Activated CD4-positive, CD25-positive, alpha-beta regulatory T cell (primary cell): ENCODE measurements at places on chromosomes 6 and 20.

GRCh38 chr6:157586088-157586414, 205.1 kb downstream of the ZDHHC14 start:
- DNase-seq, result no peak

GRCh38 chr20:5920581-5920980, 29.8 kb downstream of the TRMT6 start:
- DNase-seq, result no peak

DNA sequence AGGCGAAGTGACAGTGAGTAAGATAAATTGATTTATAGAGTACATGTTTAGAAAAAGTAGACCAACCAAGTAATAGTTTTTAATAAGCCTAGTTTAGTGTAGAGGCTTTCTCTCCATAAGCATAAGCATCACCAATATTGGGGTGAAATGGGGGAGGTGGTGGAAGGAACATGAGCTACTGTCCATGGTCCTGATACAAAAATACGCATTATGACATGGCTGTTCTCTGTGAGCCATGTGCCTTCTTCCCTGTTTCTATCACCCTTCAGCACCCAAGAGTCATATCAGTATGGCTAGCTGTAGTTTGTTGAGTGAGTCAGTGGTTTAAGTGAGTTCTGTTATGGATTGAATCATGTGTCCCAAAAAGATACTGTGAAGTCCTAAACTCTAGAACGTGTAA, 150.8 kb downstream of the EDN1 start:
- no peak for DNase-seq

- no peak for DNase-seq
These were observed 227.2 kb downstream of the EPM2A start for GRCh38 chr6:145508107-145508506.

GRCh38 chr20:53872561-53873229, 197.7 kb downstream of the BCAS1 start:
- peak; percentile 20 for DNase-seq

- no peak for DNase-seq
These were observed 46.5 kb downstream of the NOL7 start for GRCh38 chr6:13661647-13662046.

- DNase-seq, result no peak
These were observed 57.7 kb downstream of the CLVS2 start for GRCh38 chr6:123053602-123054225.

- DNase-seq, result no peak
These were observed 21.9 kb downstream of the NEDD9 start for GRCh38 chr6:11210386-11211138.

DNA sequence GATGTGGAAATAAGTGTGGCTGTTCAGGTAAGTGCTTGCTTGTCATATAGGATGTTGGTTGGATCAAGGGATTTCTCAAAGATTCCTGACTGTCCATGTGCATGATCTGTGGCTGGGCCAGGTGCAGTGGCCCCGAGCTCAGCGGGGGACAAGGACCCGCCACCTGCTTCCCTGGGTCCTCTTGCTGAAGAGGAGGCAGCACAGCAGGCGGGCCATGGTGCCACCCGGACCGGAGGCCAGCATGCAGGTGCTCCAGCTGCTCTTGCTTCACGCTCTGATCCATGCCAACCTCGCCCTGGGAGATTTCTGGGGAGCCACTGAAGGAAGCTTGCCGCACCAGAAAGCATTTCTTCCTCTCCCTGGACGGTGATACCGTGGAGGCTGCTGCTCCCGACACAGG, 173.8 kb downstream of the HIVEP2 start:
- DNase-seq, result no peak

DNA sequence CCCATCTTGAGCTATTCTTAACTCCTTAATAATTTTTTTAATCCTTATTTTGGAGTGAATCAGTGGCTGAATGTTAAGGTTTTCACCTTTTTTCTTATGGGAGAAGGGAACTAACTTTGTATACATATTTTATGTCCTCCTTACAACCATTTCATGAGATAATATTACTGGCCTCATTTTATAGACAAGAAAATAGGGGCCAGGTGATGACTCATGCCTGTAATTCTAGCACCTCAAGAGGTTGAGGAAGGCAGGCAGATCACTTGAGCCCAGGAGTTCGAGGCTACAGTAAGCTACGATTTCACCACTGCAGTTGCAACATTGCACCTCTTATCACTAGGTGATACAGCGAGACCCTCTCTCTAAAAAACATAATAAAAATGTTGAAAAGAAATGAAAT, 128.7 kb downstream of the TMEM242 start:
- DNase-seq, result no peak

DNA sequence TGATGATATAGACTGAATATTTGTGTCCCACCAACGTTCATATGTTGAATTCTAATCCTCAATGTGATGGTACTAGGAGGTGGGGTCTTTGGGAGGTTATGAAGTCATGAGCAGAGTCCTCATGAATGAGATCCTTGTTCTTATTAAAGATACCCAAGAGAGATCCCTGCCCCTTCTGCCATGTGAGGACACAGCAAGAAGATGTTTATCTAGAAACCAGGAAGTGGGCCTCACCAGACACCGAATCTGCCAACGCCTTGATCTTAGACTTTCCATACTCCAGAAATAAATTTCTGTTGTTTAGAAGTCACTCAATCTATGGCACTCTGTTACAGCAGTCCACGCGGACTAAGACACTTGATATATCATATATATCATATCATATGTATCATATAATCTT, 67.7 kb upstream of the GCM1 start:
- no peak for DNase-seq

- DNase-seq, result no peak
These were observed 329.8 kb upstream of the SOX4 start for GRCh38 chr6:21263531-21264287.

- no peak for DNase-seq
These were observed 28.1 kb upstream of the TRAF3IP2 start for GRCh38 chr6:111633822-111634221.

GRCh38 chr6:148306286-148306685, 36.4 kb upstream of the SASH1 start:
- DNase-seq, result no peak

DNA sequence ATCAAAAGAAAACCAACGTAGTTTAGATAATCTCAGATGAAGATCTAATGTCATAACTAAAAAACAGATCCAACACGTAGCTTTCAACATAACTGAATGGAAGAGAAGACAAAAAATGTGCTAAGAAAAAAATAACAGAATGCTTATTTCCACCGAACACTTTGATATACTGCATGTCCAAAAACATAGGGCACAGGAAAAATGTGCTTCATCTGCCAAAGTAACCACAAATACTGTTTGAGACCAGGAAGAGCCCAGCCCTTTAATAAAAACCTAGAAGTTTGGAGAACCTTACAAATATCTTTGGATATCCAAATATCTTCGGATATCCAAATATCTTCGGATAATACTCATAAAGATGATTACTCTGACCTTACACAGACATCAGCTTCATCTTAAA, 19.8 kb downstream of the LAMA4 start:
- no peak for DNase-seq

GRCh38 chr6:24145690-24146131, 19.7 kb downstream of the NRSN1 start:
- DNase-seq, result no peak

DNA sequence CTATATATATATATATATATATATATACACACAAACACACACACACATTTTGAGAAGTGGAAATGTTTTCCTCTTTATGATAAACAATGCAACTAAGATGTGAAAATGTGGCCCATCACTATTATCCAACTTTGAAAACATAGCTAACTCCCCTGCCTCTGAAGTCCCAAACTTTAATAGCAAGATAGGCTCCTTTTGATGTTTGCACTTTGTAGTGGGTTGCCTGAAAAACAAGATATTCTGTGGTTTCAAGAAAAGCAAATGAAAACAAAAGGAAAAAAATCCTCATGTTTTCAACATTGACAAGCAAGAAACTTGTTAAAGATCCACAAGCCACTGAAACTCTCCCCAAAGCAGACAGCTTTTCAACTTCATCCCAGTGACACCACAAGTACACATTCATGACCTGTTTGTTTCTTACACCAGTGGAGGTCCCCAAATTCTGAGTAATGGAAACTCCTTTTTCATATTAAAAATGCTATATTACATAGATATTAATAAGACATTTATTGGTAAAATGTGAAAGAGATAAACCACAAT, 90.0 kb downstream of the IPCEF1 start:
- DNase-seq, result no peak

GRCh38 chr6:126134491-126134890, 148.2 kb downstream of the TRMT11 start:
- DNase-seq, result no peak

- DNase-seq, result no peak
These were observed 201.1 kb upstream of the PREP start for GRCh38 chr6:105603788-105604586.

- no peak for DNase-seq
These were observed 58.2 kb downstream of the NEDD9 start for GRCh38 chr6:11174242-11174611.

DNA sequence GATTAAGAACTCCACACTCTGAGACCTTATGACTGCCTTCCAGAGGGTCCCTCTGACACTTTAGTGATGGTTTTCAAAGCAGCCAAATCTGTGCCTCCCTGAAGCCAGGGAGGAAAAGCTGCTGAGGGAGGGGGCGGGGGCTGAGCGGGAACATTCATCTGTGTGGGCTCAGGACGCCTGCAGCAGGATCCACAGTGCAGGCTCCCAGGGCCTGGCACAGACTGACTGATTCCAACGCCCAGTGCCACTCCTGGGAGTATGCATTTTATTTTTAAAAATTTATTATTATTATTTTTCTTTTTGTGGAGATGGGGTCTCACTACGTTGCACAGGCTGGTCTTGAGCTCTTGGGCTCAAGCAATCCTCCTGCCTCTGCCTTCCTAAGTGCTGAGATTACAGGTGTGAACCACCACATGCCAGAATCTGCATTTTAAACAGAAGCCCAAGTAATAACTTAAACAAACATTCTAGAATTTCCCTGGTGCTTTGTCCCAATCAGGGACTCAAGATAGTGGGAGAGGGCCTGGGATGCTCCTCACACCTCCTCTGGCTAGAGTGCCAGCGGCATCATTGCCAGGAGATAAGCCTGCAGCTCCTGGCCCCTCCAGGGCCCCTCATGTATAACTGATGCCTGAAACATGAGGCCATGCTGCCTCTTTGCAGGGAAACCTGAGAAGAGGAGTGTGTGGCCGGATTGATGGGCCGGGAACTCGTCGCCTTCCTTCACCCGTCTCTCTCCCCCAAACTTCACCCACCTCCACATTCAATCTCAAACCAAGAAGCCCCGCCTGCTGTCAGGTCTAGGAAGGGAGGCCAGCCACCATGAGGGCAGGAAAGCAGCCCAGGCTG, 438 bp upstream of the TMC2 start:
- no peak for DNase-seq

- no peak for DNase-seq
These were observed 210.8 kb downstream of the ARHGAP18 start for GRCh38 chr6:129498950-129499842.

DNA sequence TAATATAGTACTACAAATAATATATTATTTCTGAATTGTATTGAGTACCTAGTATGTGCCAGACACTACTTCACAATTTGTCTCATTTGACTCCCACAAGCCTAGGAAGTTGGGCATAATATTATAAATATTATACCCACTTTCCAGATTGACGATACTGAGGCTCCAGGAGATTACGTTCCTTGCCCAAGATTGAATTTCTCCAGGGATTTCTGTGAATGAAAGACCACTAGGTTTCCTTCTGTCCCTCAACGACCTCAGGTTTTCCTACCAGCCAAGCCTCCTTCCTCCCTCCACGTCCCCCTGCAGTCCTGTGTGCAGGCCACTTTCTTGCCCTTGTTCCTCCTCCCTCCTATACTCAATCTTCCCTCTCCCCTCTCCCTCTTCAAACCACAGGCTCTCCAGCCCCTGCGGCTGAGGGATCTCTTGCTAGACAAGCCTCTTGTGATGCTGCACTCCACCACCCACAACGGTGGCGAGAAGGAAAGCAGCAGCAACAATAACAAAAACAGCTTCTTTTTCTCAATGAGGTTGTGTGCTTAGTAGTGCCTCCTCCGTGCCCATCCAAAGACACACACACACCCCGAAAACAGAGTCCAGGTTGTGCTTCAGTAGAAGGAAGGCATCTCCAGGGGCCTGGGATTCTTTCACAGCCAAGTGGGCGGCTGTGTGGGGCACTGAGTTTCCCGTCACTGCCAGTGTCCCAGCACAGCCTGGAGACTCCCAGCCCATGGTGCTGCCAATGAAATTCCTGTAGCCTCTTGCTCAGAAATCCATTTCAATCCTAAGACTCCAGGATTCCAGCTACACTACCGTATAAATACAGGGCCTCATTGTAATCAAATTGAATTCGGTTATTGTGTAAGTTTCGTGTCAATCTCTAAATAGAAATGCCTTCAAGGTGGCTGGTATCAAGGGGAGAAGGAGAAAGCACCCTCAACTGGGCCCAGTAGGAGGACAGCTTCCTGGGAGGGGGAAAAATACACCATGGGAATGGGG, 94.4 kb downstream of the NCR2 start:
- no peak for DNase-seq

GRCh38 chr6:136927292-136927691, 5.2 kb downstream of the SLC35D3 start:
- no peak for DNase-seq

GRCh38 chr6:77474286-77474956, 11.1 kb upstream of the HTR1B start:
- no peak for DNase-seq

- no peak for DNase-seq
These were observed 861.2 kb upstream of the EYS start for GRCh38 chr6:66568271-66568670.

DNA sequence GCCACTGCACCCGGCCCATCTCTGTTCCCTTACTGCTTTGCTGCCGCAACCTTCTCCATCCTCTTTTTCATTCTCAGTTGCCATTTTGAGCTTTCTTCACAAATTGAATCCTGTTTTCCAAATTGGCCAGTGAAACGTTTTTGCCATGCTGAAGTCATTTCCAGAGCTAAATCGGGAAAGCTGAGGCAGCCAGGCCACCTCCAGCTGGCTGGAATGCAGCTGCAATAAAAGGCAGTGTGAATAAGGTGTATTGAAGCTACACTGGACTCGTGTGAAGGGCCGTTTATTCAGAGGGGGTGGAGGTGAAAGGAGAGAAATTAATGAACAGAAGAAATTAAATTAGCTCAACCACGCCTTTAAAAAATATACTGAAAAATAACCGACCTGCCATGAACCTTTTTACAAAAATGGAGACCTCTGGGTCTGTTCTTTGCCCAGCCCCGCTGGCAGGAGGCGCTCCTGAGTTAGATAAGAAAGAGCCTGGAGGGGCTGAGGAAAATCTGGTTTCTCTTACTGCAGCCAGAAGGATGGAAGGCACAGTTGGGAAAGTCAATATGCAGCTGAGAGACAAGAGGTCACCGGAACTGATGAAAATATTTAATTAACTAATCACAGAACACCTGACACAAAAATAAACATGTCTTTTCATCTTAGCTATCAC, 283.9 kb downstream of the FOXC1 start:
- no peak for DNase-seq

- no peak for DNase-seq
These were observed 17.5 kb upstream of the EFCAB8 start for GRCh38 chr20:32841174-32841573.
